ENCODE measurements at places on chromosomes 7 and 10. TPM values are rescaled to one million over a fixed set of nuclear protein-coding genes. Genes with fewer than 3 reads are reported as not detected.

GRCh38 chr7:127154958-127155357 lies 97.8 kb downstream of the GRM8 start:
- no peak for DNase-seq

- no peak for DNase-seq
Observed at GRCh38 chr7:25802057-25802456, 349.9 kb upstream of the NFE2L3 start.

Gene TAF3
- 16.8 TPM for total RNA-seq

DNA sequence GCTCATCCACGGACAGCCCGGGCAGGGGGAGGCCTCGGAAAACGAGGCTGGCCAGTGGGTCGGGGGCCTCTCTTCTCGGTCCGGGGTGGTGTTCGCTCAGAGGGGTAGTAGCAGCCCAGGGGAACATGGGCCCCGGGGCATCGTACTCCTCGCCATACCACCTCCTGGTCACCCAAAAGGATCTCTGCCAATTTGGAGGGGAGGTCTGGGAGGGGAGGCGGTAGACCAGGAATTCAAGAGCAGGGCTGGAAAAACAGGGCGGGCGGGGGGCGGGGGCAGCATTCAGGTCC lies 67.4 kb downstream of the SLC29A4 start:
- DNase-seq = no peak

Gene TMEM26
- not detected for total RNA-seq

Gene SPDYE16
- total RNA-seq = 0.10 TPM

DNA sequence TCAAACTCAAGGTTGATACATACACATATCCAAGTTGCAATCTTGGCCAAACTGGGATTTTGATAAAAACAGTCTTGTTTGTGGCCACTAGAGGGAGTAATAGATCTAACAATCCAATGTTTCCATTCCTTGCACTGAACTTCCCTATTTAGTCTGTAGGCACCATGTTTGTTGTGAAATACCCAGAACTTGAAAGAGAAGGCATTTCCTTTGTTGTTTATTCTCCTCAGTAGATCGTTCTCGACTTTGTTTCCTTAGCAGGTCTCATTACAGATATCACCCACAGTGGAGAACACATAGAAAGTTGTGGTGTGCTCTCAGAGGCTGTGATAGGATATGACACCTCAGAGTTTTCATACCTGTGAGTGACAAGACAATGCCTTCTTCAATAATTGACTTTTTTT lies 70.3 kb upstream of the MXI1 start:
- no peak for DNase-seq

Gene LRRC4
- total RNA-seq = not detected

DNA sequence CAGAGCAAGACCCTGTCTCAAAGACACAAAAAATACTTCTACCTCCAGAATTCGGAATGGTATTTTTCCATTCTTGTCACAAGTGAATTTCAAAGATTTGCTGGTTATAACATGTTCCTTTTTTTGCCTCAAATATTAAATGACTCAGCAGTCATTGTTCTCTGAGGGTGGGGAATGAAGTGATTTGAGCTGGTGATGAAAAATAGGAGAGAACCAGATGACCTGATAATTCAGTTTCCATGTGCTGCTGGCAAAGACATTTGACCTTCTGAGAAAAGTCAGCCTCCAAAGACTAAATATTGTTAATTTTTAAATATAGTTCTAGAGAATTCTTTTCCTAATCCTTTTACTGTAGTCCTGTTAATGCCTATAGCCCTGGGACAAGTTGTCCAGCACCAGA lies 78.9 kb downstream of the CACNB2 start:
- DNase-seq = no peak

Gene GDF2
- not detected for total RNA-seq

Gene GHRHR
- not detected for total RNA-seq

- DNase-seq = no peak
Observed at GRCh38 chr10:12027539-12027938, 15.1 kb downstream of the UPF2 start.

GRCh38 chr7:126483972-126484371 lies 768.8 kb downstream of the GRM8 start:
- DNase-seq = no peak

DNA sequence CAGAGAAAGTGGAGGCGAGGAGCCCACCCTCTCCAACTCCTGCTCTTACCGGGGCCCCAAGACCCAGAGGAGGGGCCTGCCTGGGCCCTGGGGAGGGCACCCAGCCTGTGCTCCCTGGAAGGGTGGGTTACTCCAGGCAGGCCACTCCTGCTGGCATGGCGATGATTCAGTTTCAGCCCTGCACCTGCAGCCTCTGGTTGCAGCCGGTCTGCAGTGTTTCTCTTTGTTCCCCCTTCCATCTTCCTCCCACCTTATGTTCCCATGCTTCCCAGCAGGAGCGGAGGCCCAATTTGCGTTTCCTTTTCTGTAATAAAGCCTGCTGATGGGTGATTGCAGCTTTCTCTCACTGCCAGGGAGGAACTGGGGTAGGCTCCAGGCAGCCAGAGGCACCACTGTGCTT lies 53.2 kb upstream of the FAM20C start:
- no peak for DNase-seq

Gene DUSP5
- 23.0 TPM for total RNA-seq

DNA sequence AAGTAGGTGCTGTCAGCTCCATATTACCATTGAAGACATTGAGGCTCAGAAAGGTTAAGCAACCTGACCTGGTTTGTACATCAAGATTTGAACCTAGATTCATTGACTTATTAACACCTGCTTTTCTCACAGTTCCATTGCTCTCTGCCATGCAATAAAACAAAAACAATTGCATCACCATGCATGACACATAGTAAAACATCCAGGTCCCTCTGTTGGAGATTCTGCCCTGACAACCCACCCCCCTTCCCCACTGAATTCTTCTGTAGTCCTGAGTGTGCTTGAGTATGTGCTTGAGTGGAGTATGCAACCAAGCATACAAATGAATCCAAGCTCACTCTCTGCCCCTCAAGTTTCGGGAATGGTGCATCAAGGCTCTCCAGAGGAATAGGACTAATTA lies 6.0 kb upstream of the LMBR1 start:
- no peak for DNase-seq

Gene PLA2G12B
- total RNA-seq = not detected

- no peak for DNase-seq
Observed at GRCh38 chr7:36312064-36312914, 77.4 kb upstream of the ANLN start.

Gene SEMA3C
- total RNA-seq = not detected

Gene MRLN
- total RNA-seq = not detected

Gene MOGAT3
- total RNA-seq = not detected

GRCh38 chr10:29804025-29804852 lies 169.5 kb upstream of the SVIL start:
- DNase-seq = peak; percentile 46

GRCh38 chr10:5070648-5071410 lies 23.4 kb upstream of the AKR1C3 start:
- DNase-seq = no peak

DNA sequence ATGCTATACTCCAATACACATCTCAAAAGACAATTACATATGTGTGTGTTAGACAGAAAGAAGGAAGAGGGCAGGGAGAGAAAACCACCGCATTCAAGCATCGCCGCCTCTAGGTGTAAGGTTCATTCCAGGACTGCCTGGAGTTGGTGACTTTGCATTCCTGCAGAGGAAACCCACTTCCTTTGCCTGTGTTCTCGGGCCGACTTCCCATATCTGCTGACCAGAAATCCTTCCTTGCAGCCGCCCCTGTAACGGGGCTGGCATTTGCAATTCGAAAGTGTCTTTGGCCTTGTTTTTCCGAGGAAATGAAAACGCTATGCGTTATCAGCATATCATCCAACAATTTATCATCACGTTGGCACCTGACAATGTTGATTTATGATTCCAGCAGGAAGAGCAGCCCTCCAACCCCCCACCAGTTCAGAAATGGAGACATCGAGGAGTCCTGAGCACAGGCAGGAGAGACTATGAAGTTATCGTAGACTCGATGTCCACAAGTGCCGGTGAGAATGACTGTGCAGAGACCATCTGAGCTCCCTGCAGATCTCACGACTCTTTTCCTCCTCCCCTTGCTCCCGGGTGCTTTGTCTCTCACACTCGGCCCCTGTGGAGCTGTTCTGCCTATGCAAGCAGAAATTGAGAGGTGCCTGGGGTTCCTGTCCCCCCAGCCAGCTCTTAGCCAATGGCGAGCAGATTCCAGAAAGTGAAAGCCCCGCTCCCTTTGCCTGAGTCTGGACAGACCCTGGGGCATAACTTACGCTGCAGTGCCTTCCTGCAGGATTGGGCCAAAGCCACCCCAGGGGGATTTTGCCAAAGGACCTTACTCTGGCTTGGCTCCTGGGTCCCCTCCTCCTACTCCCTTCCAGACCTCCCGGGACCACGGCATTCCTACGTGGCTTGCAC lies 68.9 kb upstream of the FOXK1 start:
- DNase-seq = no peak

DNA sequence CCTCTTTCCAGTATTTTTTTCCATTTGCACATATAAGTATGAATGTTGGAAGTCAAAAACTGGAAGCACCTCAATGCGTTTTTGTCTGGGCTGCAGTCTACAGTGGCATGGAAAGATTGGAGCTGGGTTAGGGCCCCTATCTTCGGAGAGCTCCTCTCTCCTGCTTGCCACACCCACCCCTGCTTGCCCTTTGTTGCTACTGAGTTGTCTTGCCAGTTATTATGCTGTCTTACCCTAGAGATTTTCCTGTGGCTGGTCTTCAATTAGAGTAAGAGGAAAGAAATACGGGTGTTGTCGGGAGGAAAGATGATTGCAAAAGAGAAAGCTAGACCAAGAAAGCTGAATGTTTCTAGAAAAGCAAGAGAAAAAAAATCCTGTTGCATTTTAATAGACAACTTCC lies 228.9 kb upstream of the CELF2 start:
- DNase-seq = no peak

DNA sequence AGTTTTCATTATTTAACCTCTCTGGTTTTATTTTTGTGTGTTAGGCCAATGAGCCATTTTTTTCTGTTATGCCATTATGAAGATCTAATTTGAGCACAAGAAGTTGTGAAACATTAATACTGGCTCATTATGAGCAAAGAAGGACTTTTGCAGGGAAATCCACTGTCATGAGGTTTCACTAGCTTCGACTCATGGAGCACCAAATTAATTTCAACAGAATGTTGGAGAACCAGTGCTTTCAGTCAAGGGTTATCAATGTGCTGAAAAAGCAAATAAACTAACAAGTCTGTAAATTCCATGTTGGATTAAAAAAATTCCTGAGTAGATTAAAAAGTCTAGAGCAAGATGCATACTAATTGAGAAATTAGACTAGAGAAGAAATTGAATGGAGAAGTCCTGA lies 594.2 kb upstream of the FZD8 start:
- no peak for DNase-seq

Gene ANKRD30A
- not detected for total RNA-seq

- no peak for DNase-seq
Observed at GRCh38 chr10:97230146-97230545, 44.4 kb upstream of the SLIT1 start.

DNA sequence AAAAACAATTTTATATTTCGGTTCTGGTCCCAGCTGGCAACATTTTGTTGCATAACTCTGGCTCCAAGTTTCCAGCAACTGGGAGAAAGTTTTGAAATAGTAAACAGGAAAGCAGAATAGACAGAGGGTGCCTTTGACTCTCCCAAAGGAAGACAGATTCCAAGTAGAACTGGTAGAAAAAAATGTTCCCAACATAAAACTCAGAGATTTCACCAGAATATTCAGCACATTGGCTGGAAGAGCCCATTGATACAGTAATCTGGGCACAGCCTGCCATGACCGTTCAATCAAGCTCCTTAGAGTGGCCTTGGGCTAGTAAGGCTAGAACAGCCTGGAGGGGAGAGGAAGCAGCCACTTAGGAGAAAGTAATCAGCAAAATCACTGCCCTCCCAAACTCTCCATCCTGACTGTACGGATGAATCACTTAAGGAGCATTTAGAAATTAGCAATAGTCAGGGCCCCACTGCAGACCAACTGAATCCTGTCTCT lies 120.4 kb downstream of the CUBN start:
- no peak for DNase-seq

Gene HOXA1
- not detected for total RNA-seq

- DNase-seq = no peak
Observed at GRCh38 chr7:50724526-50725520, 57.9 kb downstream of the GRB10 start.

- no peak for DNase-seq
Observed at GRCh38 chr10:44936314-44936975, 23.2 kb upstream of the RASSF4 start.

GRCh38 chr7:44163591-44163990 lies 22.5 kb upstream of the MYL7 start:
- DNase-seq = no peak

GRCh38 chr10:23063973-23064812 lies 31.2 kb upstream of the MSRB2 start:
- DNase-seq = no peak

Gene CYP17A1
- not detected for total RNA-seq

Measured in activated naive CD4-positive, alpha-beta T cell treated with anti-CD3 and anti-CD28 coated beads, Interleukin-2, amount 50 U/mL, for 72 hours (primary cell).